Stimulated activated CD4-positive, alpha-beta T cell treated with anti-CD3 and anti-CD28 coated beads, Interleukin-4, amount 100 ng/mL, for 4 hours (primary cell): ENCODE measurements at places on chromosomes 7 and 10.

DNA sequence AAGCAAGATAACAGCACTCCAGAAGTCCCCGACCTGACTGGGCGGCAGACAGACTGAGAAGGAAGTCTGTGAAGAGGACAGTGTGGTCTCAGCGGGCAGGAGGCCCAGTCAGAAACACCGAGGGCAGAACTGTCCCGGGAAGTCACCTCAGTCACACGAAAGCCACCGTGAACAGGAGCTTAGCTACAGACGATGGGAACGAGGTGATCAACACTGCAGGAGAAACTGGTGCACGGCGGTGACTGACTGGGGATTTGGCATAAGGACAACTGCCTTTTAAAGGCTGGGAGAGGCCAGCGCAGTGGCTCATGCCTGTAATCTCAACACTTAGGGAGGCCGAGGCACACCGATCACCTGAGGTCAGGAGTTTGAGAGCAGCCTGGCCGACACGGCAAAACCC is 217.8 kb downstream of the PTPRN2 start:
- DNase-seq, result no peak

- DNase-seq, result no peak
These were observed 9.2 kb downstream of the JMJD1C start for GRCh38 chr10:63456437-63457210.

DNA sequence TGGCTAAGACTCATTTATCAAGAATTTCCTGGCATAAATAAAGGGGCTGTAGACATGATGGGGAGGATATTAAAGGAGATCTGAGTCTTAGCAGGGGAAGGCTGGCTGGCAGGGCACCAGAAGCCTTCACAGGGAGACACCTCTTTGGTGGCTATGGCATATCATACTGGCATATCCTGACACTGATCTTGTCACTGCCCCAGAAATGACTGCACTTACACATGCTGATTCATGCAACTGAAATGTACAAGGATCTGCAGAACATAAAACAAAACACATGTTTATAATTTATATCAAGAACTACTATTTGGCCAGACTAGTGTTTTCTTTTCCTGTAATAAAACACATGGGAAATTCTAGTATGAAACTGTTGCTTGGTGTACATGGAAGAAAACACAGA is 5.5 kb upstream of the LIPN start:
- no peak for DNase-seq

- DNase-seq, result no peak
These were observed 214.2 kb downstream of the RPS24 start for GRCh38 chr10:78247821-78248220.

DNA sequence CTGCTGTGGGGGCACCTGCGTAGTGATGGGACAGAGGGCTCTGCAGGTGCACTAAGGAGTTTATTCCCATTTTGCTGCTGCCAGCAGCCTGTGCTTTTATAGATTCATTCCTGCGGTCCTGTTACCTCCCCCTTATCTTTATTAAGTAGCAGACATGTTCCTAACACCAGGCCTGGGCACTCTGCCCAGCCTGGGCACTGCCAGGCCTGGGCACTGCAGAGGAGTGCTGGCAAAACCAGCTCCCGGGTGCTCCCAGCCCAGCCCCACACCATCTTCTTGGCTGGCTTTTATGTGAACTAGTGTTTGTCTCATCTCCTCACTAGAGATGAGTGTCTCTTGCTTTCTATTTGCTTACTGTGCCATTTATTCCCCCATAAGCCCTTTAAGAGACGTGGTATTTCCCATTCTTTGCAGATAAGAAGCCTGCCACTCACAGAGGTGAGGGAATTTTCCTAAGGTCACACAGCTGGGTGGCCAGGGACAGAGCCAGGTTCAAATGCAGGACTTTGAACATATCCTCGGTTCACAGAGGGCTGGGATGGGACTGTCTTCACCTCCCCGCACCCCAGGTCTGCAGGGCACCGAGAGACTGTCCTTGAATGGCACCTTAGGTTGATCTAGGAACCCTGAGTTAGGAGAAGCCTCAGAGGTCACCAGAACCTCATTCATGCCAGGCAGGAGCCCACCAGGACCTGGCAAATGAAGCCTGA is 14.6 kb upstream of the DRGX start:
- no peak for DNase-seq
